ENCODE measurements at places on chromosomes 5 and 9. TPM values are rescaled to one million over a fixed set of nuclear protein-coding genes. Genes with fewer than 3 reads are reported as not detected.

Gene ADRA1B
- polyA plus RNA-seq, result 0.44 TPM

Gene DPYSL3
- 15.2 TPM for polyA plus RNA-seq

Gene ITK
- polyA plus RNA-seq, result 0.20 TPM

Gene SPEF2
- polyA plus RNA-seq, result 1.6 TPM

Gene SNX30
- 1.2 TPM for polyA plus RNA-seq

Gene LRRC19
- polyA plus RNA-seq, result not detected

Gene INSYN2B
- polyA plus RNA-seq, result not detected

Gene OR13C5
- polyA plus RNA-seq, result not detected

Gene SAXO1
- polyA plus RNA-seq, result not detected

Gene UBE2QL1
- polyA plus RNA-seq, result 8.9 TPM

Gene CDX1
- polyA plus RNA-seq, result not detected

Gene TYRP1
- 7.2 TPM for polyA plus RNA-seq

Gene MPDZ
- polyA plus RNA-seq, result 32.6 TPM

Gene CSF1R
- 4.8 TPM for polyA plus RNA-seq

Gene PHYHD1
- polyA plus RNA-seq, result 49.2 TPM

Gene GPR150
- 0.01 TPM for polyA plus RNA-seq

Gene FOXI1
- not detected for polyA plus RNA-seq

Gene ZNF883
- polyA plus RNA-seq, result 1.8 TPM

Gene FOXD4L5
- polyA plus RNA-seq, result 0.01 TPM

Gene IFNW1
- polyA plus RNA-seq, result not detected

Gene PCDHA10
- under 0.01 TPM for polyA plus RNA-seq

Gene IFNA2
- not detected for polyA plus RNA-seq

Gene DMGDH
- polyA plus RNA-seq, result 0.17 TPM

Gene ANKRD55
- polyA plus RNA-seq, result not detected

Gene PHF24
- 0.07 TPM for polyA plus RNA-seq

Gene ADRB2
- 1.8 TPM for polyA plus RNA-seq

Gene RIMOC1
- polyA plus RNA-seq, result 5.1 TPM

Gene FAM221B
- polyA plus RNA-seq, result not detected

Gene CD274
- polyA plus RNA-seq, result 4.5 TPM

Gene ADAMTS13
- 1.5 TPM for polyA plus RNA-seq

Gene PCDHA11
- not detected for polyA plus RNA-seq

Gene FBXL7
- polyA plus RNA-seq, result 9.3 TPM

Gene CCDC69
- 50.8 TPM for polyA plus RNA-seq

Gene CSNK1A1
- polyA plus RNA-seq, result 76.0 TPM

Gene SV2C
- polyA plus RNA-seq, result 0.25 TPM

Gene PELO
- polyA plus RNA-seq, result 4.7 TPM

Gene EFNA5
- 6.9 TPM for polyA plus RNA-seq

Gene SLCO6A1
- polyA plus RNA-seq, result not detected

Gene KYAT1
- 10.9 TPM for polyA plus RNA-seq

Gene TMEM252
- polyA plus RNA-seq, result not detected

Gene CLIC3
- polyA plus RNA-seq, result 9.5 TPM

Gene UBAP2
- polyA plus RNA-seq, result 20.1 TPM

Gene SLC2A6
- polyA plus RNA-seq, result 5.6 TPM

Gene ABCA2
- 16.0 TPM for polyA plus RNA-seq

Gene CBY3
- not detected for polyA plus RNA-seq

Gene PRKAA1
- 11.0 TPM for polyA plus RNA-seq

Gene BHMT
- 0.03 TPM for polyA plus RNA-seq

Gene N4BP3
- polyA plus RNA-seq, result 3.4 TPM

Gene RNF183
- 0.03 TPM for polyA plus RNA-seq

Gene EGFL7
- 377 TPM for polyA plus RNA-seq

Gene GSN
- 823 TPM for polyA plus RNA-seq

Measured in heart right ventricle (tissue), 16 donors.